CD4-positive, alpha-beta T cell (primary cell): ENCODE measurements at places on chromosomes 11 and 22.

- DNase-seq: no peak
Measured at GRCh38 chr11:88522624-88523385, 185.3 kb upstream of the CTSC start.

DNA sequence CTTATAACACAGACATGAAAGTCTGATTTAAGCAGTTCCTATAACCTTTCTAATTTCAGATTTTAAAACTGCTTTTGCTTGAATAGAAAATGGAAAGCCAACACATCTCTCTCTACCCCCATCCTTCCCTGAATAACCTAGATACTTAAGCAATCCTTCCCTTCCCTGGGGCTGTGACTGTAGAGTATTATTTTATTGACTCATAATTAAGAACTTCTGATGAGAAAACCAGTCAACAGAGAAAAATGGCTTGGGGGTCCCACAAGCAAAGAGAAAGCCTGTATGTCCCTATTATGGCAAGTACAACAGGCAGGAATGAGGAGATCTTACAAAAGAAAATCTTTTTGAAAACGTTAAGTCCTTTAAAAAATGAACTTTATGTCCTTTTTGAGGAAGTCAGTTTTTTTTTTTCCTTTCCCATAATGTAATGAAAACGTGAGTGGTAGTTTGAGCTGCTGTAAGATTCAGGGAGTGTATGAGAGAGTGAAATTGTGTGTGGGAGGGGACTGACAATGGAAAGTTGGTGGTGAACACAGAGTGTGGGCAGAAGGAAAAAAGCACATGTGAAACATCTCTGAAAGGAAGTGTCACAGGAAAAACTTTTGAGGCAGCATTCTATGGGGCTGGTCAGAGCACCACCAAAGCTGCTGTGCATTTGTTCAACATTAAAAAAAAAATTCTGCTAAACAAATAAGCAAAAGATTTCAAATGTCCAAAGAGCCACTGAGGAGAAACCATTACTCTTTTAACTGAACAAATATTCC is 154.6 kb downstream of the MAML2 start:
- no peak for DNase-seq

- DNase-seq: no peak
Measured at GRCh38 chr22:46099740-46100139, 50.6 kb upstream of the PPARA start.

DNA sequence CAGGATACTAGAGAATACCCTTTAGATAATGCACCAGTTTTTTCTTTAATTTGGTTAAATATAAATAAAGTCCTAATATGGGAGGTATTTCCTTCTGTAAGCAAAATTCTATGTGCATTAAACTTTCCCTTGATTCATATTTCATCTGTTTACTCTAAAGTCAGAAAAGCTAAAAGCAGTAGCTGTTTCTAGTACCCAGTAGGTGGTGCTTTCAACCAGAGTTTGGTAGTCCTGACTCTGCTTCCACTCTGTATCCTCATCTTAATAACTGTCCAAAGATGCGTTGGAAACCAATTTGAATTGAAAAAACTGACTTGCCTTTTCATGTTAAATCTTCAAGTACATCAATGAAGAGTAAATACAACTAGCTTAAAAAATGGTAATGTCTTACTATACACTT is 1065.2 kb downstream of the JRKL start:
- DNase-seq: no peak

GRCh38 chr11:132077416-132077815 is 707.0 kb downstream of the NTM start:
- DNase-seq: no peak

- no peak for DNase-seq
Measured at GRCh38 chr22:31870890-31871289, 73.4 kb upstream of the YWHAH start.

DNA sequence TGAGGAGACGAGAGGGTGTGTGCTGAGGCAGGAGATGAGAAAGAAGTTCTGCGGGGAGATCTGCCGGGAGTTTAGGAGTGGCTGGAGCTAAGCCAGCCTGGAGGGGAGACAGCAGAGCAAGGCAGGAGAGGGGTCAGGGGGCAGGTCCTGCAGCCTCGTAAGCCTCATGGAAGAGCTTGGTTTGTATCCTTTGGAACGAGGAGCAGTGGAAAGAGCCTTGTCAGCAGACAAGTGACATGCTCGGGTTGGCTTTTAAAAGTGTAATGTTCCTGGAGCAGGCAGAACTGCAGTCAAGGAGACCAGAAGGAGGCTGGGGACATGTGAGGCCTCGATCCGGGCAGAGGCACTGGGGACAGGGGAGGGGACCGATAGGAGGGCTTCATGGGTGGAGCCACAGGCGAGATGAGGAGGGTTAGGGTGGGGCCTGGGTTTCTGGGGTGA is 21.4 kb upstream of the TUB start:
- DNase-seq: no peak

DNA sequence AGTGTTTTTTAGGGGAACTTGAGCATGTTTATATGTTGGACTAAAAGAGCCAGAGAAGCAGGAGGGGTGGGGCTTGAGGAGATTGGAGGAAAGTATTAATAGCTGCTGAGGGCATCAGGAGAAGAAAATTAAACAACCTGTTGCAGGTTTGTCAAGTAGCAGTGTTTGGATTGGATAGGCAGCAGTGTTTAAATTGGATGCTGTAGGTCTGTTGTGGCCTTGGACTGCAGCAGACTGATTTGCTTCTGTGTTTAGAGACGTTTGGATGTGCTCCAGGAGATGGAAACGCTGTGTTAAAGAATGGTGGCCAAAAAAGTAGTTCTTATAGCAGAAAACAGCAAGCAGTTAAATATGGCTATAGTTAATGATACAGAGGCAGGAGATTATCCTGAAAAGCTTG is 5.7 kb downstream of the EIF3L start:
- no peak for DNase-seq

DNA sequence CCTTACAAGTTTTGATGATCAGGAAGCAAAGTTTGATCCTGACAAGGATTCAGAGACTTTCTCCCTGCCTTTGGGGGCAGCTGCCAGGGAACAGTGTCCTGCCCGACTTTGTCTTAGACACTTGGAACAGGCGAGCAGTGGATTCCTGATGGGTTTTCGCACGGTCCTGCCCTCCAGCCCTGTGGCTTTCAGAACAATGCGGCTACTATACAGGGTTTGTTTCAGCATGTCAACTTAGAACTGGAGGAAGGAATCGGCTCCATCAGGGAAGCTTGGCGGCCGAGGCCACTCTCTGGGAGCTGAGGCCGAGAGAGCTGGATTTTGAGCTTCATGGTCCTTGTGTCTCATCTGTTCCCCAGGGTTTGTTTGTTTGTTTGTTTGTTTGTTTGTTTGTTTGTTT is 11.5 kb downstream of the ANO1 start:
- DNase-seq: no peak

DNA sequence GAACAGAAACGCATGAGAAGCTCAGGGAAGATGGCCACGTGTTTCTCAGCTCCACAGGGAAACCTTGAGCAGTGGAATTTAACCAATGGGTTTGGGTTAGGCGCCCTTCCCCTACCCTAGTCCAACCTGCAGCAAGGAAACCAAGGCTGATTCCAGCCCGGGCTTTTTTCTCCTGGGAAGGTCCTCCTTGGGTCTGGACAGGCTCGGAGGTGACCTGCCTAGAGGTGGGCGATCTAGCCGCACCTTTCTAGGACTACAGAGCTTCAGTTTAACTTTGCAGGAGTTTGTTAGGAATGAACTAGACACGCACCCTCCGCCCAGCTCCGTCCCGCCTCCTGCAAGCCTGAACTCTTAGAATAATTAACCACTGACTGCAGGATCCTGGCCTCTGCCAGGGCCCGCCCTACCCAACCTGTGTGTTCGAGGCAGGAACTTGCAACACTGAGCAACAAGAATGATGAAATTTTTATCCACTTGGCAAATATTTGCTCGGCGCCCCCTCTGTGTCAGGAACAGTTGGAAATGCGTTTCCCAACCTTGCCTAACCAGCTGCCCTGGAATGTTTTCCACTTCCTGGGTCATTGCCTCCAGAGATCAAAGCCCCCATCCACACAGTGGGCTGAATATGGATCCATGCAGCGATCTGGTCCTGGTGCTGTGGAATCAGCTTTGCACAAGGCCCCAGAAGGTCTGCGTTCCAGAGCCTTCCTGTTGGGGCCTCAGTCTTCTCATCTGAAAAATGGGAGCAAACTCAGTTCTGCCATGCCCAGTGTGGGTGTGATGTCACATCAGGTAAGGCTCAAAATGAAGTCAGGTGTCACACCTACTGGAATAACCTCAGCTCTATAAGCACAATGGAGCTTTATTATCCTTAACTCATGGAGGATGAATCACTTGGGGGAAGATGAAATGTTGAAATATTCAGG is 13.3 kb downstream of the MPST start:
- no peak for DNase-seq

GRCh38 chr11:123507043-123507442 is 77.0 kb downstream of the GRAMD1B start:
- no peak for DNase-seq

- no peak for DNase-seq
Measured at GRCh38 chr22:37435970-37436603, 8.8 kb upstream of the ELFN2 start.

DNA sequence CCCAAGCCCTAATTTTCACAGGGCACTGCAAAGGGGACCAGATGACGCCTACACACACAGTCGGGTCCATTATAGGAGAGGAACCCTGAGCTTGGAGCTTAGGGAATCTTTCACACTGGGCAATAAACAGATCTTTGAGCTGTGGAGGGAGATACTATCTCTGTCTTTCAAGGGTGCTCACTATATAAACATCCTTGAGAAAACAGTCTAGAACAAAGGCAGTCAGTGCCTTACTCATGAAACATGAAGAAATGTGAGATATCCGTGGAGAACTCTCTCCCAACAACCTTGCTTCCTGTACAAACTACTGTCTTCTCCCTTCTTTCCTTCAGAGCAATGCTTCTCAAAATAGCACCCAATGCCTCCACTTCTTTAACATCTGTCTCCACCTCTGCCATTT is 109.0 kb upstream of the APOA1 start:
- DNase-seq: no peak

- DNase-seq: peak; percentile 87
Measured at GRCh38 chr22:49992921-49993648, 19.5 kb downstream of the IL17REL start.

DNA sequence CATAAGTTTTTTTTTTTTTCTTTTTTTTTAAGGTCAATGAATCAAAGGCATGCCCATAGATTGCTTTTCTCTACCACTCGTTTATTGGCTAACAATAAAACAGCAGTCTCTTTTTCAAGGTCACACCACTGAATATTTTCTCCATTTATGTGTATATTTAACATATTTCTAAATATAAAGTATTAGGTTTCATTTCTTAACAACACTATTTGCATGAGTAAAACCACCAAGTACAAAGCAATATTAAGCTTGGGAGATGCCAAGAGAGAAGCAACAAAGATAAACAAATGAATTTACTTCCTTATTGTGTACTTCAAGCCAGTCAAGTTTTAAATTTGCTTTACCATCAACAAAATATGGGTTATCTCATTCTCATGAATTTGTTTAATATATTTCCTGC is 708.9 kb upstream of the CCDC179 start:
- no peak for DNase-seq

GRCh38 chr11:107757661-107758060 is 45.8 kb upstream of the SLN start:
- DNase-seq: no peak

GRCh38 chr11:119468511-119468910 is 45.5 kb upstream of the THY1 start:
- DNase-seq: no peak

GRCh38 chr11:47207459-47207858 is 7.3 kb upstream of the DDB2 start:
- no peak for DNase-seq

- no peak for DNase-seq
Measured at GRCh38 chr22:48096411-48096810, 1334.0 kb downstream of the TBC1D22A start.

GRCh38 chr11:62139526-62140303 is 15.9 kb downstream of the INCENP start:
- DNase-seq: no peak

DNA sequence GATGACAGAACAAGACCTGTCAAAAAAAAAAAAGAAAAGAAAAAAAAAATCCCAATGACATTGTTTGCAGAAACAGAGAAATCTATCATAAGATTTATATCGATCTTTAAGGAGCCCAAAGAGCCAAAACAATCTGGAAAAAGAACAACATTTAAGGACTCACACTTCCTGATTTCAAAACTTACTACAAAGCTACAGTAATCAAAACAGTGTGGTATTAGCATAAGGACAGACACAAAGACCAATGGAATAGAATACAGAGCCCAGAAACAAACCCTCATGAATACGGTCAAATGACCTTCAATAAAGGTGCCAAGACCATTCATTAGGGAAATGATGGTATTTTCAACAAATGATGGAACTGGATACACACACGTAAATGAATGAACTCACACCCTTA is 12.2 kb downstream of the ARVCF start:
- no peak for DNase-seq

GRCh38 chr11:91947215-91947820 is 277.3 kb upstream of the FAT3 start:
- no peak for DNase-seq

DNA sequence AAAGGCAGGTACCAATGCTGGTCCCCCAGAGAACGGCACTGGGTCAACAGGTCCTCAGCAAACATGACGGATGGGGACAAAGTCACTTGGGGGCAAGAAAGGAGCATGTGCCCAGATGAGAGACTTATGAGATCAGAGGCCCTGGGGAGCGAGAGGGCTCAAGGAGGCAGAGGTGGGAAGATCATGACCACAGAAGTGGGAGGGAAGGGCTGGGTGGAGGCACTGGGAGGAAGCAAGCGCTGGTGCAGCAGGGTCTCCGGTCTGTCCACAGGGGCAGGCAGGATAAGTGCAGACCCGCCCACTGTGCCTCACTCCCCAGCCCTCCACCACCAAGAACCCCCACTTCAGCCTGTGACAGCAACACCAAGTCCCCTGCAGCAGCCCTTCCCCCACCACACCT is 10.9 kb downstream of the ELFN2 start:
- DNase-seq: no peak

- no peak for DNase-seq
Measured at GRCh38 chr11:1293619-1294015, 15.8 kb downstream of the TOLLIP start.

DNA sequence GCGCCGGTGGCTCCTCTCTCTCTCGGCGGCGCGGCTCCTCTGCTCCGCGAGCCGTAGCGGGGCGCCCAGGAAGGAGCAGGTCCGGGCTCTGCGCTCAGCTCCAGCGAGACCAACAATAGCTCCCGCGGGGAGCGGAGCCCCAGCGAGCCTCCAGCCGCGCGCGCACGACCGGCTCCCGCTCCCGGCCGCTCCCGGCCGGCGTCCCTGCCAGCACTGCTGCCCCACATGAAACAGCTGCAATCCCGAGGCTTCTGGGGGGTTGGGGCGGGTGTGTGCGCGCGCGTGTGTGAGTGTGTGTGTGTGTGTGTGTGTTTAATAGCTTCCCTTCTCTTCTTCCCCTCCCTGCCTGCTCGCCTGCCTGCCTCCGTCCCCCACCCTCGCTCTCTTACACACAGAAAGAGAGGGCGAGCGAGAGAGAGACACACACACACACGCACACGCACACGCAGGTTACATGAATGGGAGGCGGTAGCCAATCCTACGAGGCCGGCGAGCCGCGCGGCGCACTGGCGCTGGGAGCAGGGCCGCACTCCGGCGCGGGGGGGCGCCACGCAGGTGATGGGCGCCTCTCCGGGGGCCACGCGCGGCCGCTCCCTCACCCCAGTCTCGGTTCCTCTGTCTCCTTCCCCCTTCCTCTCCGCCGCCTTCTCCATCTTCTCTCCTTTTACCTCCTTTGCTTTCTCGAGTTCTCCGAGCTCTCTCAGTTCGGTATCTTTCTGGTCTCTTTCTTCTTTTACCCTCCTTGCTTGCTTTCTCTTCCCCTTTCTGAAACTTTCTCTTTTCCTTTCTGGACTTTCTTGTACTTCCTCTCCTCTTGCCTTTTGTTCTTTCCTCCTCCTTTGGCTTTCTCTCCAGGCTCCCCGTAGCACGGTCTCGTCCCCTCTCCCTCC is at the start of gene TENM4:
Gene TENM4, minus strand, starts transcription at position 460 of the 890 bp plus-strand sequence. CDS start 371,086 bp downstream, outside the sequence.
- DNase-seq: no peak

- peak; percentile 17 for DNase-seq
Measured at GRCh38 chr11:14974515-14975251, 2.5 kb upstream of the CALCA start.
